Stimulated activated CD8-positive, alpha-beta memory T cell treated with anti-CD3 and anti-CD28 coated beads, Interleukin-12 subunit alpha, Interleukin-12 subunit beta, amount 100 ng/mL, for 1 hour (primary cell): ENCODE measurements at places on chromosomes 13 and 19.

- DNase-seq = no peak
Observed at GRCh38 chr13:29301027-29301426, 294.5 kb downstream of the SLC7A1 start.

- no peak for DNase-seq
Observed at GRCh38 chr19:7982651-7983099, 22.8 kb downstream of the ELAVL1 start.

DNA sequence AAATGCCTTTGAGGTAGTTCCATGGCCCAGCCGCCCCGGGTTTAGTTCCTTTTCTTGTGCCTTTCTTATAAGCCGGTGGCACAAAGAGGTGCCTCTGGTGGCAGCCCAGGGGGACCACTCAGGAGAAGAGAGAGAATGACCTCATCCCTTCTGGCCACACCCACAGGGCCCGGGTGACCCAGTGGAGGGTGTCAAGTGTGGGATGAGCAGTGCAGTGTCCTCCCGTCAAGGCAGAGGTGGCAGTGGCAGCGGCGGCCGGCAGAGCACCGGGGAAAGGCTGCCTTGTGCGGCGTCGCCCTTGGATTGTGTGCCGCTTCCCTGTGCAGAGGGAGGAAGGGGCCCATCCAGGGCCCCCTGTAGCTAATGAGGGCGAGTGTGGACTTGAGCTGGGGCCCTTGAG, 47.9 kb downstream of the KDM4B start:
- no peak for DNase-seq

DNA sequence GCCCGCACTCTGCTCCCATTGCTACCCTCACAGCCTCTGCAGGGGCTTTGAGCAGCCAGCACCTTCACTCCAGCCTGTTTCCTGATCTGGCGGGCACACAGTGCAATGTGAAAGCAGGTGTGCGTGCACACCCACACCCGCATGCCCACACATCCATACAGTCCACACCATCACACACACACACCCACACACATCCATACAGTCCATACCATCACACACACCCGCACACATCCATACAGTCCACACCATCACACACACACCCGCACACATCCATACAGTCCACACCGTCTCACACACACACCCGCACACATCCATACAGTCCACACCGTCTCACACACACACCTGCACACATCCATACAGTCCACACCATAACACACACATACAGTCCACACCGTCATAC, 28.0 kb downstream of the PIAS4 start:
- DNase-seq = no peak

GRCh38 chr19:45440259-45440638, 16.5 kb upstream of the ERCC1 start:
- no peak for DNase-seq

DNA sequence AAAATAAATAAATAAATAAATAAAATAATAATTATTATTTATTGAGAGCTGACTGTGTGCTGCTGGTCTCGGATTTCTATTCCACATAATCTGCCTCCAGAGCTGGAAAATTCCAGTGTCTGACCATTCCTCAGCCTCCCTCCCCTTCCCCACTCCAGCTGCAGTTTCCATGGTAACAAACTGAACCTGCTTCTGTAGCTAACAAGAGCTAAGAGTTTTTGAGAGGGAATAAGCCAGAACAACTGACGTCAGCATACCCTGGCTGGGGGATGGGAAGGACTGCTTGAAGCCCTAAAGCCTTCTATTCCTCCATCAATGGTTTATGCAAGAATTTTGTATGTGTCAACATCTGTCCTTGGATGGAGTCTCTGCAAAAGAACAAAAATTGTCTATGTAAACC, 26.0 kb upstream of the PEG3 start:
- DNase-seq = no peak

- no peak for DNase-seq
Observed at GRCh38 chr19:29878973-29879654, 62.9 kb upstream of the URI1 start.

DNA sequence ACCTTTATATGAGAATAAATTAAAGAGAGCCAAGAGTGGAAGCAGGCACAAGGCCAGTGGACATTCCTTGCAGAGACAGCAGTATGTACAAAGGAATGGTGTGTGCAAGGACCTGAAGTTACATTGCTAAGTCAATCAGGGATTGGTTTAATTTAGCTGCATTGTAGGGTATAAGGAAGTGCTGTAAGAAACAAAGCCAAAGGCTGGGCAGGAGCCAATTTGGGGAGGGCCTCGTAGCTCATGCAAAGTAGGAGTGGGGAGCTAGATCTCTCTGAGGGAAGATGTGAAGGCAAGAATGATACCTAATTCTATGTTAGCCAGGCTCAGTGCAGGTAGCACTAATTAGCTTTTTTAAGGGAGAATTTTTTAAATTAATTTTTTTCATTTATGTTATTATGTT, 76.7 kb downstream of the SLAIN1 start:
- DNase-seq = no peak

DNA sequence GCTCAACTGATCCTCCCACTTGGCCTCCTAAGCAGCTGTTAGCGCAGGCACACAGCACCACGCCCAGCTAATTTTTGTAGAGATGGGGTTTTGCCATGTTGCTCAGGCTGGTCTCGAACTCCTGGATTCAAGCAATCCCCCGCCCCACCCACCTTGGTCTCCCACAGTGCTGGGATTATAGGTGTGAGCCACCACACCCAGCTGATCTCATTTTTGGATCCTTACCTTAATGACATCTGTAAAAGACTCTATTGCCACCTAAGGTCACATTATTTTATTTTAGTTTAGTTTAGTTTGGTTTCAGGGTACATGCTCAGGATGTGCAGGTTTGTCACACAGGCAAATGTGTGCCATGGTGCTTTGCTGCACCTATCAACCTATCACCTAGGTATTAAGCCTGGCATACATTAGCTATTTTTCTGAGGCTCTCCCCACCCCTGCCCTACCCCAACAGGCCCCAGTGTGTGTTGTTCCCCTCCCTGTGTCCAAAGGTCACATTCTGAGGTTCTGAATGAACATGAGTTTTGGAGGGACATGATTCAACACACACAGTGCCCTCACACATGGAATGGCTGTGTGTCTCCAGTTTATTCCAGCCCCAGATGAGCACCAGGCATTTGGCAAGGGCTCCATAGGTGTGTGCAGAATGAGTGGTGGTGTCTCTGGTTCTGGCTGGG, 1.3 kb downstream of the OR10H5 start:
- no peak for DNase-seq
